ENCODE measurements at places on chromosomes 5 and 9.

DNA sequence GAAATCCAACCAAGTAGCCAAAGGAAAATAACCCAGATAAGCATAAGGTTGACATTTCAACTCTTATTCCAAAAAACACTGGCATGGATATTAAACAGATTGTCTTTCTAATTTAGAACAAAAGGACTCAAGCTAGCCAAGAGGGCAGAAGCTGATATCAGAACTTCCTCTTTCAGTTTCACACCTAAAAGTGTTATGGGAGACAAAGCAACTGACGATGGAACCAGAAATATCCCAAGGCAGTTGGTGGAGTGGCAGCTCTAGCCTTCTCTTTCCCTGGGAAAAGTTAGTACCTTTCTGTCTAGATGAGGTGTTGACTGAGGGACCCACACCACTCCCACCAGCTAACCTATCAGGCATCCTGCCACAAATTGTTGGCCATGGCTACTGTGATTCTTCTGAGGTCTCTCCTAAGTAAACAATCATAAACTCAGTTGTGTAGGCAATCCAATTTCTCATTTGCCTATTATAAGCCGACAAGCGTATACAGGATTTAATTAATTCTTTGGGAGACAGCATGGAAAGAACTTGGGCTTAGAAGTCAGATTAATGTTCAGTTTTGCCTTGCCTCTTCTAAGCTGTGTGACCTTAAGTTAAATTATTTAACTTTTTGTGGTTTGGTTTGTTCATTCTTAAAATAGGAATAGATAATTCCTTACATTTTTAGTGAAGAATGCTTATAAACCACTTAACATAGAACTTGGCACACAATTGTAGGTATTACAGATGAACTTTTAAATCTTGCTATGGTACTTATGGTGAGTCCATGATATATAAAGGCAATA is 110.9 kb upstream of the ADAMTSL1 start:
- DNase-seq = peak; percentile 19

DNA sequence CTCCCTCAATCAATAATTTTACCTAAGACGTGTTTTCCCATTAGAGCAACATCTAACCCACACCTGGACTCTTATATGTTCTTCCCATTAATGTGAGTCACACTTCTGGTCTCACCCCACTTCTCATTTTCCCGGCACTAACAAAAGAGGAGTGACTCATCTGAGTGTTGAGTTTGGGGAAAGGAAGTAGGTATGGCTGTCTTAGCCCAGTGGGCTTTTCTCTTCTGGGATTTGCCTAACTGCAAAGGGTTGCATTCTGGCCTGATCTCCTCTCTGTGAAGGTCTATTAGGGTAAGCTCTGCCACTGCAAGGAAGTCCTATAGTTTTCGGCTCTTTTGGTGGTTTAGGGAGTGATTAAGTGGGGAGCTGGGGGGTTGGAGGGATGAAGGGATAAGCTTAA is 195.6 kb downstream of the KIAA0825 start:
- no peak for DNase-seq

DNA sequence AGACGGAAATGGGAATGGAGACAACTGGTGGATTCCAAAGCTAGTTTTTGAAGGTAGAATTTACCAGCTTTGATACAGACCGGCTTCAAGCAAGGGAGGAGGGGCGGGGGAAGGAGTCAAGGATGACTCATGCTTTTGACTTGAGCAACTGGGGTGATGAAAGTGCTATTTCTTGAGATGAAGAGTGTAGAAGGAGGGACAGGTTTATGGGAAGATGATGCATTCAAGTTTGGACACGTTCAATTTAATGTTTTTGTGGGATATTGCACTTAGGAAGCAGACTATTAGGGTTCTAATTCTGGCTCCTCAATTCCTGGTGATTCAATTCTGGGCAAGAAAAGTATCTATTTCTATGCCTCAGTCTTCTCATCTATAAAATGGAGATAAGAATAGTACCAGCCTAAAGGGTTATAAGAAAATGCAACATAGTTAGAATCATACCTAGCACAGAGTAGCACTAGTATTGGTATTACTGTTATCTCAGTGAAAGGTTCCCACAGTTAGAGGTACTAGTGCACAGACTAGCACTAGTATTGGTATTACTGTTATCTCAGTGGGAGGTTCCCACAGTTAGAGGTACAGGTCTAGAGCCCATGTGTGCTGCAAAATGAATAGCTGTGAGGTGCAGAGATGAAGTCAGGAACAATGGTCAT is 4.6 kb downstream of the NIPAL4 start:
- no peak for DNase-seq

GRCh38 chr5:4375640-4376039 is 764.5 kb upstream of the ADAMTS16 start:
- no peak for DNase-seq

DNA sequence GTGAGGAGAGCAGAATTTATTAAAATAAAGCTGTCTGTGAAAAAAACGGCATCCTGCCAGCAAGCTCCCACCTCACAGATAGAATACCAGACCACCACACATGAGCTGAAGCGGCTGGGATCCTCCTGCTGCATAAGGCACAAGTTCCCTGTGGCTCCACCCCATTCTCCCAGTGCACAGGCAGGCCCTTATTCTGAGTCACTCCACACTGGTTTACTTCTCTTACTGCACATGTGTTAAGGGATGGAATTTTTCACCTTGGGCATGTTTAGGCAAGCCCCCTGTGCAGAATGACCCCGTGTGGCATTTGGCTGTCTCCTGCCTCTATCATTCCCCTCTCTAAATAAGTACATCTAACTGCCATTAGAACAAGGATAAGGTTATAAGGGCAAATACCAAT is 115.0 kb upstream of the ELAVL2 start:
- no peak for DNase-seq

GRCh38 chr5:90547072-90547536 is 11.5 kb upstream of the ADGRV1 start:
- DNase-seq = no peak

GRCh38 chr5:31516802-31517201 is 15.1 kb downstream of the DROSHA start:
- DNase-seq = no peak

- DNase-seq = no peak
Measured at GRCh38 chr5:82298668-82299067, 20.5 kb upstream of the RPS23 start.

DNA sequence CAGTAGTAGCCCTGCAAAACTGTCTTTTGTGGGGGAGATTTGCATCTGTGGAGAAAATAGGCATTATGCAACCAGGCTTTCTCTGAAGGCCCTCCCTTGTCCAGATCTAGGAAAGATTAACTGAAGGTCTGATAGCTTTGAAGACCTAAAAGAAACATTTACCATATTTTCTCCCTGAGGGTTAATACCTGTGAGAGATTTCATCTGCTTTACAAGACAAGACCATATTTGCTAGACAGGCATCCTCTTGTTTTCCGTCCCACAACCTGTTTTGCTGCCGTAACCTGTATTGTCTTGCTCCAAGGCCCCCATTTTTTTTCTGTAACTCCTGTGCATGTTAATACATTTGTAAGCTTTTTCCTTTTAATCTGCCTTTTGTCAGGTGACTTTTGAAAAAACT is 1985.2 kb upstream of the CDH9 start:
- no peak for DNase-seq

DNA sequence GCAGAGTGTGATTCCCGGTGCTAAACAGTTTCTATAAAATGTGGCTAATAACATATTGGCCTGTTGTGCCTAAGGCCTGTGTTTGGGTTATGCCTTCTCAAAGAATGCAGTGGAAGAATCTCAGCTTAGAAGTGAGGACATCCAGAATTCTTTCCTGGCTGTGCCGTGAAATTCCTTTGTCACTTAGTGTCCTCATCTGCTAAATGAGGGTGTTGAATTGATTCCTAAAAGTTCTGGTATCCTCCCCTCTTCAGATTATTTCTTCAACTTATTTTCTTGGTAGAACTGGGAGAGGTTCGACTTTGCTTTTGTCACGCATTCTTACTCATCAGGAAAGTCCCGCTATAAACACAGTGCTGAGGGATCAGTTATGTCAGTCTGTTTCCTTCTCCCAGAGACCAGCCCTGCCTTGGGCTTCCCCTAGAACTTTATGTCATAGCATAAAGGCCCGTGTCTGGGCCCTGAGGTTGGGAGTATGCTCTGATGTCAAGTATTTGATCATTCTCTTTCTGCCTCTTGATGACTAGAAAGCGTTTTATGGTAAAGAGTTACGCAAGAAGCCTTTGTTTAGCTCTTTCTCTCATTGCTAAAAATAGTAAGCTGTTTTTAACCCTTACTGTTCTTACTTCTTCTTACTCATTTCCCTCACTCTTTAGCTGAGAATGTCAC is 29.5 kb downstream of the MTAP start:
- DNase-seq = no peak

GRCh38 chr5:170112876-170113521 is 7.3 kb downstream of the FOXI1 start:
- DNase-seq = no peak

GRCh38 chr5:30871196-30871595 is 322.3 kb upstream of the CDH6 start:
- DNase-seq = no peak

DNA sequence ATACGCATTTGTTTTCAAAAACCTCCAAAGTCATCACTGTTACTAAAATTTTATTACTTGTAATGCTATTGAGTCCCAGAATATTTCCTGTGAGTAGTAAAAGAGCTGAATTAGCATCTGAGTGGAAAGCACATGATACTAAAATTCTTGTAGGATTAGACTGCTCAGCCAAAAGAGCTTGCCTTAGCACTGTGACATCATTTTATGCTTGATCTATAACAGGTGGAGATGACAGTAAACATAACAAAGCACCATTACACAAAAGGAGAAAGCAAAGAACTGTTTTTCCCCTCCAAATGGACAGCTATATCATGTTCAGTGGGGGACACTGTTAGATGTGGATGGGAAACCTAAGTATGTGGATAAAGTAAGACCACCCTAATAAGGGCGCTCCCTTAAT is 5.8 kb upstream of the JAK2 start:
- DNase-seq = no peak

DNA sequence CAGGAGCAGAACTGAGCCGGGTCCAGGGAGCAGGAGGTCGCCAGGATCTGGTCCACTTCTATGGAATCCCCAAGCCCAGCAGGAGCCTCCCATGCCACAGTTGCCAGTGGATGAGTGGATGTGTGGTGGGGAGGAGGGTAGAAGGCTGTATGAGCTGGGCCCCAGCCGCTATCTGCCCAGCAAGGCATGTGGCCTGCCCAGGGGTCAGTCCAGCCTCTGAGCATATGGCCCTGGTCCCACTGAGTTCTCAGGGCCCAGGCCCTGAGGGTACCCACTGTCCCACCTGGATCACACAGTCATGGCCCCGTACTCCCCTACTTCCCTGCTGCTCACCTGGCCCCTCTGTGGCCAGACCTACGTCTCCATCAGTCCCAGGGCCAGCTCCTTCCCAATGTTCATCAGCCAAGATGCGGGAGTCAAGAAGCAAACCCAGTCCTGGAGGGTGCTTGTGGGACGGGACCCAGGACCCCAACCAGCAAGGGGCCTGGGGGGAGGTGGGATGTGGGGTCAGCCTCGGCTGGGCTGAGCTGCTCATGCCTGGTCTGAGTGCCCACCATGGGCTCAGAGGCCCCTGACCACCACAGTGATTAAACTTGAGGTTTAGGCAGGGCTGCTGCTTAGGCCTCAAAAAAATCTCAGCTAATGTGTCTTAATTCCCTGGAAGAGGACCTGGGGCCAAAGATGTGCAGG is 152.7 kb downstream of the COL23A1 start:
- no peak for DNase-seq

DNA sequence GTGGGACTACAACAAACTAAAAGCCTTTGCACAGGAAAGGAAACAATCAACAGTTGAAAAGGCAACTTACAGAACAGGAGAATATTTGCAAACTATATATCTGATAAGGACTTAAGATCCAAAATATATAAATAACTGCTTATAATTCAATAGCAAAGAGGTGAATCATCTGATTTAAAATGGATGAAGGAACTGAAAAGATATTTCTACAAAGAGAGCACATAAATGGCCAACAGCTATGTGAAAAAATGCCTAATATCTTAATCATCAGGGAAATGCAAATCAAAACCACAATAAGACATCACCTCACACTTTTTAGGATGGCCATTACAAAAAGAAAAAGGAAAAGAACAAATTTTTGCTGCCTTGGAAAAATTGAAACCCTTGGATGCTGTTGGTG is 100.4 kb downstream of the LURAP1L start:
- no peak for DNase-seq

- no peak for DNase-seq
Measured at GRCh38 chr5:140130949-140131733, 5.4 kb downstream of the IGIP start.

DNA sequence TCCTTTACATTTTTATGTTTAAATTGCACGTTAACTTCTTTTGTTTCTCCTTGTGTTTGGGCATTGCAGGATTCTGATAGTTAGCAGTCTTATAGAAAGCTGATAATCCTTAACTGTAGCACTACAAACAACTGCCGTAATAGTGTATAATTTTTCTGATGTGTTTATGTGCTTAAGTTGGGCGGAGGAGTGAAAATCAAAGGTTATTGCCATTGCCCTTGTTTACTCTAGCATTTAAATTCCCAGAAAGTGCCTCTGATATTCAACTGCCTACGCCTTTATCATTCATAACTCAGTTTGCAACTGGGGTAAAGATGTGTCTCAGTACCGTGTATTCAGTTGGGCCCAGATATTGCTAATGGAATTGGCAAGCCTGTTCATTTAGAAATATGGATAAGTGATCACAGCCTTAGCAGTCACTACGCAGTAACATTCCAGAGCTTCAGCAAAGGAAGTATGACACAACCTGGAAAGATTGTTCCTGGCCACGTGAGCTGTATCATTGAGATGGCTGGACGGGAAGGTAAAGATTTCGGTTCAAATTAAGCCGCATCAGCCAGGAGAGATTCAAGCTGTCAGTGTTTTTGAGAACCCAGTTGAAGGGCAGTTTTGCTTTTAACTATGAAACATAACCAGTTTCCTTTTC is 28.1 kb upstream of the LRRTM2 start:
- no peak for DNase-seq

DNA sequence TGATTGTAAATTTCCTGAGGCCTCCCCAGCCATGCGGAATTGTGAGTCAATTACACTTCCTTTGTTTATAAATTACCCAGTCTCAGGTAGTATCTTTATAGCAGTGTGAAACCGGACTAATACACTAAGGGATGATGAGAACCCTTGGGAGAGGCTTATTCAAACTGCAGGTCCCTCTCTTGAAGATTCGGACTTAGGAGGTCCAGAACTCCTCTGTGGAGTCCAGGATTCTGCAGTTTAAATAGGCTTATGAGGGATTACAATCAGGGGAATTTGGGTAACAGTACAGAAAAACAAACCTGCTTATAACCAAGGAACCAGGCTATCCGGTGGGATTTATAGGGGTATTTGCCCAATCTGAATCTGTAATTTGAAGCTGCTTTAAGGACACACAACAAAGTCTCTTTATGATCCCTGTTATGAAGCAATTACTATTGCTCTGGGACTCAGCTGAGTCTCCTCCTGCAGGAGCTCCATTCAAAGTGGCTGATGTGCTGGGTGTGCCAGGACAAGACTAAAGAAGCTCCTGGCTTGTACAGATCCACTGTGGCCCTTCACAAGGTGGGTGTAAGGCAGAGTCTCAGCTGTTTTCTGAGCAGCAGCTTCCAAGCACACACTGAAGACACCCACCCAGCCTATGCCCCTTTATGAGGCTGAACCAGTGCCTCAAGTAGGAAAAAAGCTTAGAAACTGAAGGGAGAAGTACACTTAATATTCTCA is 41.8 kb upstream of the LHFPL2 start:
- DNase-seq = no peak

- no peak for DNase-seq
Measured at GRCh38 chr9:19533373-19533772, 124.6 kb downstream of the ACER2 start.
